Muscle of leg (tissue), 16 donors: ENCODE measurements at places on chromosomes 5 and 9. TPM values are rescaled to one million over a fixed set of nuclear protein-coding genes. Genes with fewer than 3 reads are reported as not detected.

TNFSF15 gene
- total RNA-seq: 0.35 TPM

GPR151 gene
- total RNA-seq: not detected

PTGES gene
- total RNA-seq: 7.9 TPM

RNF208 gene
- 0.18 TPM for total RNA-seq

DMGDH gene
- total RNA-seq: 2.0 TPM

LCN1 gene
- not detected for total RNA-seq

RNF145 gene
- 23.0 TPM for total RNA-seq

DNAH5 gene
- 1.7 TPM for total RNA-seq

MTAP gene
- total RNA-seq: 27.0 TPM

ZFP37 gene
- 5.5 TPM for total RNA-seq

CCDC192 gene
- total RNA-seq: 0.18 TPM

C6 gene
- 0.18 TPM for total RNA-seq

STPG3 gene
- total RNA-seq: not detected

FREM1 gene
- total RNA-seq: 23.2 TPM

ADGRV1 gene
- 0.80 TPM for total RNA-seq

SPINK6 gene
- not detected for total RNA-seq

CTXN3 gene
- total RNA-seq: 2.8 TPM

CNTNAP3B gene
- 8.4 TPM for total RNA-seq

CCDC112 gene
- 8.0 TPM for total RNA-seq

RNF183 gene
- 0.04 TPM for total RNA-seq

IFNK gene
- not detected for total RNA-seq

EDIL3 gene
- 7.6 TPM for total RNA-seq

PCDHA10 gene
- 0.09 TPM for total RNA-seq

NIPSNAP3A gene
- total RNA-seq: 47.5 TPM

TMC1 gene
- total RNA-seq: 0.49 TPM

FBP2 gene
- total RNA-seq: 105 TPM

LCN15 gene
- not detected for total RNA-seq

KCTD16 gene
- 0.13 TPM for total RNA-seq

CMYA5 gene
- 213 TPM for total RNA-seq

BARHL1 gene
- not detected for total RNA-seq

DRD1 gene
- under 0.01 TPM for total RNA-seq

GLRA1 gene
- total RNA-seq: not detected

GABBR2 gene
- 0.35 TPM for total RNA-seq

SPATA31E1 gene
- not detected for total RNA-seq

GOLM1 gene
- total RNA-seq: 38.0 TPM

CD180 gene
- 0.66 TPM for total RNA-seq

PSAT1 gene
- total RNA-seq: 25.3 TPM

EPB41L4B gene
- total RNA-seq: 6.2 TPM
